Activated T-cell treated with anti-CD3 and anti-CD28 coated beads for 1 hour (primary cell): ENCODE measurements at places on chromosomes 7 and 10.
A peak's percentile ranks its signal among the peaks of the same experiment; 100 is the strongest.

DNA sequence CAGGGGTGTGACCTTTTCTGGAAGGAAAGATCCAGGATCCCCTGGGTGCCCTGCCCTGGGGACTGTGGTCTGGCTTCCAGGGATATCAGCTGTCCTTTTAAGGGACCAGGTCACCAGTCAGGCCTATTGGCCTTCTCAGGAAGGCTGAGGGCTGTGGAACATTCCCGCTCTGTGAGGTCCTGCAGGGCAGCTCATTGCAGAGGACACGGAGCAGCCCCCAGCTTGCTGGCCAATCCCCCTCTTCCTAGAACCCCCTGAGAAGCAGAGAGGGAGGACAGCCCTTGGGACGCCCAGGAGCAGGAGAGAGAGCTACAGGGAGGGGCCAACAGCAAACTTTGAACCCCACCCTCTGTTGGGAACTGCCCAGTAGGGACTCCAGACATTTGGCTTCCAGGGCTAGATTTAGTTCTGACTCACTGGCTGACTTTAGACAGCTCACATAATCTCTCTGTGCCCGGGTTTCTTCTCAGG lies 67.9 kb upstream of the COL13A1 start:
- DNase-seq = no peak

DNA sequence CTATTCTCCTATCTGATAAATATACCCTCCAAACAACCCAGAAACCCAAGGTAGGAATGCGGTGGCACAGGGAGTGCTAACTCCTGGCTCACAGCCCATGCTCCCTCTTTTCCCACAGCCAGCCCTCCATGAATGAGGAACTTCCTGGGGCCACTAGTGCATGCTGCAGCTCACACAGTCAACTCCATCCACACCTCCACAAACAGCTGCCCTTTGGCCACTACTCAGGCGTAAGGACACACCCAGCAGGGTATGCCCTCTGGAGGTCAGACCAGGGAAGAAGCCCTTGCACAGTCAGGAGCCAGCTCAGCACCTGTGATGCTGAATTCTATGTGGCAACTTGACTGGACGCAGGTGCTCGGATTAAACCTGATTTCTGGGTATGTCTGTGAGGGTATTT lies 85.2 kb upstream of the PIK3CG start:
- DNase-seq = no peak

DNA sequence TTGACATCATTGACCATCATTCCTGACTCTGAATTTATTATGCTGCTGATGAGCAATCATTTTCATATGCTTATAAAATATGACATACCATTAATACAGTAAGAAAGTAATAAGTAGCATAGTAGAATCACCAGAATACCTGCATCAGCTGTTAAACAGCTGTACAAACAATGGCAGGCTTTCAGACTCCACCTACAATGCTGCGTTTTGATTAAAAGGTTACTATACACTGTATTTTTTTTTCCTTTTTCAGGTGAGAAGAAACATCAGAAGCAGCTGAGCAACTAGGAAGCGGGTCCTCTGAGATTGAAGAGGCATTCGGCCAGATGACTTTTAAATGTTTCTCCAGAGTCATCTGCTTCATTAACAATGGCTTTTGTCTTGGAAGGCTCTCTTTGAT lies 7.1 kb downstream of the ASNS start:
- no peak for DNase-seq

GRCh38 chr7:55569797-55570196 lies 2.5 kb downstream of the VOPP1 start:
- DNase-seq = no peak

GRCh38 chr10:11757821-11758463 lies 15.8 kb downstream of the ECHDC3 start:
- peak; percentile 79 for DNase-seq

DNA sequence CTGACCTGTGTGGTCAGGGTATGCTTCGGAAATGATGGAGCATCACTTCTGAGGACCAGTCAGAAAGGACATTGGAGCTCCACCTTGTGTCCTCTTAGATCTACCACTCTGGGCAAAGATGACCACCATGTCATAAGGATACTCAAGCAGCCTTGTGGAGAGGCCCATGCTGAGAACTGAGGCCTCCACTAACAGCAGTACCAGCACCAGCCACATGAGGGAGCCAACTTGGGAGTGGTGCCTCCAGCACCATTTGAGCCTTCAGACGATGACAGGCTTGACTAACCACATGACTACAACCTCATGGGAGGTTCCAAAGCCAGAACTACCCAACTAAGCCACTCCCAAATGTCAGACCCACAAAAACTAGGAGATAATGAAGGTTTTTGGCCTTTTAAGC lies 116.0 kb downstream of the NPTX2 start:
- DNase-seq = no peak

DNA sequence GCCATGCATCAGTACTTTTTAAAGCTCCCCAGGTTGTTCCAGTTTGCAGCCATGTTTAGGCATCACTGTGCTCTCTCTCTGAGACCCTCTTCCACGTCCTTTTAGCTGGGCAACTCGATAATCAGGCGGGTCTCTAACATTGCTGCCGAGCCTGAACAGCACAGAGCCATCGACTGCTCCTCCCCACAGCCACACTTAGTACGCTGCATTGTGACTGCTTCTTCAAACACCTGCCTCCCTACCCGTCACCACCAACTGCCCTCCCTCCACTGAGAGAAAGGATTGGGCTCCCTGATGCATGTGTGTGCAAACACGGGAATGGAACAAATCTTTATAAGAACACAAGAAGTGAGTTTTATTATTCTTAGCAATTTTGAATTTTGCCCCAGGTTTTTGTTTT lies 11.4 kb upstream of the TACR2 start:
- no peak for DNase-seq
